ENCODE measurements at places on chromosomes 13 and 19. TPM values are rescaled to one million over a fixed set of nuclear protein-coding genes. Genes with fewer than 3 reads are reported as not detected.

DNA sequence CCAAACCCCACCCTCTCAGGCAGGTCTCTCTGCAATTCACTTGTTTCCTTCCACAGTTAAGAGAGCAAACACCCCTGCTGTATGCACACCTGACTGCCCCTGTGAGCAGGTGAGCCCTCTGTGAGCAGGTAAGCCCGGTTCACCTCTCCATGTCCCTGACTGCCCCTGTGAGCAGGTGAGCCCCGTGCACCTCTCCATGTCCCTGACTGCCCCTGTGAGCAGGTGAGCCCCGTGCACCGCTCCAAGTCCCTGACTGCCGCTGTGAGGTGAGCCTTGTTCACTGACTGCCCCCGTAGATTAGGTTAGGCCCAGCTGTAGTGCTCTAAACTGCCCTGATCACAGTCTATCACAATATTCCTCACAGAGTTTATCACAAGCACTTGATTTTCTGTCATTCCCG is 29.2 kb downstream of the TMTC4 start:
- no peak for DNase-seq

SIX5 gene
- total RNA-seq = 15.3 TPM

- peak; percentile 72 for DNase-seq
Observed at GRCh38 chr19:41373993-41374392, 2.3 kb upstream of the TMEM91 start.

DNA sequence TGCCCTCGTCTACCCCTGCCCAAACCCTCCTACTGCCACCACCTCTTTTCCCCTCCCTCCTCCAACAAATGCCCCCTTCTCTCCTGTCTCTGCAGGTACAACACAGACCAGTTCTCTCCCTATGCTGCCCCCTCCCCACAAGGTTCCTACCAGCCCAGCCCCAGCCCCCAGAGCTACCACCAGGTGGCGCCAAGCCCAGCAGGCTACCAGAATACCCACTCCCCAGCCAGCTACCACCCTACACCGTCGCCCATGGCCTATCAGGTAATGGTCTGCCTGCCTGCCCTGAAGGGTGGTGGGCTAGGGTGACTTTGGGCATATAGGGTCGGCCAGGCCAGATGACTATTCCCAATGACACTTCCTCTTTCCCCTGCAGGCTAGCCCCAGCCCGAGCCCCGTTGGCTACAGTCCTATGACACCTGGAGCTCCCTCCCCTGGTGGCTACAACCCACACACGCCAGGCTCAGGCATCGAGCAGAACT is 6.5 kb upstream of the TIMM50 start:
- DNase-seq = no peak

OVOL3 gene
- total RNA-seq = not detected

ZNF784 gene
- 4.7 TPM for total RNA-seq

ZNF578 gene
- 0.79 TPM for total RNA-seq

CRYL1 gene
- 10.9 TPM for total RNA-seq

CHST8 gene
- total RNA-seq = not detected

IGFL2 gene
- total RNA-seq = not detected

DCLK1 gene
- not detected for total RNA-seq

TJP3 gene
- not detected for total RNA-seq

ZNF737 gene
- total RNA-seq = 3.0 TPM

- DNase-seq = no peak
Observed at GRCh38 chr19:531753-532560, at the start of gene CDC34. Gene CDC34 (plus strand): TSS chr19:531760. CDS start chr19:531932, 172 bp downstream.

GRCh38 chr13:50672025-50672424 is 171.5 kb downstream of the DLEU7 start:
- DNase-seq = no peak

TUBA3C gene
- not detected for total RNA-seq

- peak; percentile 55 for DNase-seq
Observed at GRCh38 chr13:113489549-113490495, 689 bp downstream of the DCUN1D2 start.

- no peak for DNase-seq
Observed at GRCh38 chr13:49368688-49369087, 75.2 kb downstream of the CAB39L start.

N4BP2L1 gene
- total RNA-seq = 0.60 TPM

- DNase-seq = no peak
Observed at GRCh38 chr19:13640611-13641010, 123.7 kb upstream of the MRI1 start.

CYP2A6 gene
- not detected for total RNA-seq

DNA sequence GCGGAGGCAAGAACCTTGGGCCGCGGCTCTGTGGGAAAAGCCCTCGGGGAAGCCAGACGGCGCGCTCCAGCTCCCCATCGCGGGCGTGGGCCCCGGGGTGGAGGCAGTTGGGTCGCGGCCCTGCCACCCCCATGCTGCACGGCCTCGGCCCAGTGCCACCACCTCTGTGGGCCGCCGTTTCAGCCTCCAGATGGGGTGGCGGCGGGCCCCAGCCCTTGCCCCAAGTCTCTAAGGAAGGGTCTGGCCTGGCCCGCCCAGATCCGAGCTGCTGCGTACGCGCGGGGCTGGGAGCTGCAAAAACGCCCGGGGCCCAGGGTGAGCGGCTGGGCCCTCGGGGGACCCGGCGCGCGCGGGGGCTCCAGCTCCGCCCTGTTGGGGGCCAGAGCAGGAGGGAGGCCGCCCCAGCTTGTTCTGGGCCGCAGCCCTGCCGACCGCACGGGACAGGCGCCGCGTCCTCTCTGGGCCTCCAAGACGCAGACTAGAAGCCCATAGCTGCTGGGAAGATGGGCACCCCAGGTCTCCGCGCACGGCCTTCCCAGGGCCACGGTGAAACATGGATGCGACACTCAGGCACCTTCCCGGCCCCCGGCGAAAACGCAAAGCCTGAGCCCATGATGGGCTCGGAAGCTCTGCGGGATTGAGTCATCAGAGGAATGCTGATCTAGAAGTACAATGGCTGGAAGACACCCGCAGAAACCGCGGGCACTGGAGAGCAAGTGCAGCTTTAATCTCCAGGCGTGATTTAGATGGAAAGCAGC is 110.1 kb downstream of the KCTD15 start:
- no peak for DNase-seq

DNA sequence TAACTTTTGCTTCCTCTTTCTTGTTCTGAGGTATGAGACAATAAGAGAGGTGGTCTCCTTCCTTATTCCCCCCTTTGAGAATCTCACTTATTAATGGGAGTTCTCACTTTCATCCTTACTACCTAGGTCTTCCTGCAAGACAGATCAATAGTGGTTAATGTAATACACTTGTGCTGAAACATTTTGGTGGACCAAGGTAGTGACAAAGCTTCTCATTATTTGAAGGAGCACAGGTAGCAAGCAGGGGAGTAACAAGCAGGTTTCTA is 17.9 kb downstream of the ZNF700 start:
- DNase-seq = no peak

EDNRB gene
- total RNA-seq = not detected

GRCh38 chr13:47250146-47250545 is 353.3 kb upstream of the HTR2A start:
- DNase-seq = no peak

GRCh38 chr19:14107581-14108461 is 9.7 kb downstream of the PRKACA start:
- DNase-seq = no peak

SLC7A10 gene
- total RNA-seq = not detected

ZNF570 gene
- 4.6 TPM for total RNA-seq

GRCh38 chr19:20664901-20665781 is 3.8 kb upstream of the ZNF626 start:
- no peak for DNase-seq

DNA sequence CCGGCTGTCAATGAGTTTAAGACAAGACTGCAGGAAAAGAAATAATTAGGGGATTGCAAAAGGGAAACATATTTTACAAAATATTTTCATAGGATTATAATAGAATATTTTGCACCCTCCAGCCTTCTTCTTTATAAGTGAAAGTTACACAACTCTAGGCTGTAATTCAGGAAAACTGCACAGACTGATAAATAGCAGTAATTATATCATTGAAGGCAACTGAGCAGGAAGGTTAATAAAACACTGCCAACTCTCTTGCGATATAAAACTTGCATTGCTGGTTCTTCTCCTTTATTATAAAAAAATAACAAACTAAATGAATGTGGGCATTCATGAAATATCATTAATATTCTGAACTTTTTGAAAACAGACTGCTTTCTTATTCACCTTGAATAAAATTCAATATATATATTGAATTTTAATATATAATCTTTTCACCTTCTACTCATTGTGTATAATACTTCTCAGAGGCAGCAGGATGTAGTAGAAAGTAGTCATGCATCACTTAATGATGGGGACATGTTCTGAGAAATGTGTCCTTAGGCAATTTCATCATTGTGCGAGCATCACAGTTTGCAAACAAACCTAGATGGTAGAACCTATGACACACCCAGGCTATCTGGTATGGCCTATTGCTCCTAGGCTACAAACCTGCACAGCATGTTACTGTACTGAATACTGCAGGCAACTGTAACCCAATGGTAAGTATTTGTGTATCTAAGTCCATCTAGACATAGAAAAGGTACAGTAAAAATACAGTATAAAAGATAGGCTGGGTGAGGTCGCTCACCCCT is 24.9 kb upstream of the STARD13 start:
- DNase-seq = no peak

DNA sequence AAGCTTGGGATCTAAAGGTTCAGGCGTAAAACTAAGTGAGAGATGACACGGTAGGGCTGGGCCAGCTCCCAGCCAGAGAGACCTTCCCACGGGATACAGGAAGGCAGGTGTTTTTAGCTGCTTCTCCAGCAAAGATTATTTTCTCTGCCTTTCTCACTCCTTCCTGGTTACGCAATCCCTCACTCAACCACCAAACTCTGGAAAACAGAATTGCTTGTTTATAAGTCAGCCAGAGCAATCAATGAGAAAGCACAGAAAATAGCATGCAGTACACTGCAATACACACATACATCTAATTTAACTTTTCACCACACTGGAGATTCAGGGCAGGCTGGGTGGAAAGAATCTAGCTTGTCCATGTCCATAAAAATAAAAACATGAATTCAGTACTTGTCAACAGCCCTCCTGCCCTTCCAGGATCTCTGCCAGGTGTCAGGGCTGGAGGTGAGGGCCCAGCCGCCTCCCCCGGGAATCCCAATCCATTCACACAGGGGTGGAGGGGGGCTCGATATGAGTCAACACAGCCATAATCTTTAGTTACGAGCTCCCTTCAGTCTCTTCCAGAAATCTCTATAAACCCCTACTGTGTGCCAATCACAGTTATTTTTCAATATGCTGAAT is 12.2 kb downstream of the RHPN2 start:
- peak; percentile 28 for DNase-seq

DNA sequence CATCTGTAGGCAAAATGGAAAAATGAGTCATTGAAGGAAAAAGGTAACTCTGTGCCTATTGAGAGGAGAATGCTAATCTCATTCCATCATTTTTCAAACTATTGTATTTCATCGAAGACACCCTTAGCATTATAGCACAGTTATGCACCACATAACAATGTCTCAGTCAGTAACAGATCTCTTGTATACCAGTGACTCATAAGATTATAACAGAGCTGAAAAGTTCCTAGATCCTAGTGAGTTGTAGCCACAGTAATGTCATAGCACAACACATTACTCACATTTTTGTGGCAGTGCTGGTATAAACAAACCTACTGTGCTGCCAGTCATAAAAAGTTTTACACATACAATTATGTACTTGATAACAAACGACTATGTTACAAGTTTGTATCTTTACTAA is 1077.6 kb downstream of the DIAPH3 start:
- no peak for DNase-seq

DNA sequence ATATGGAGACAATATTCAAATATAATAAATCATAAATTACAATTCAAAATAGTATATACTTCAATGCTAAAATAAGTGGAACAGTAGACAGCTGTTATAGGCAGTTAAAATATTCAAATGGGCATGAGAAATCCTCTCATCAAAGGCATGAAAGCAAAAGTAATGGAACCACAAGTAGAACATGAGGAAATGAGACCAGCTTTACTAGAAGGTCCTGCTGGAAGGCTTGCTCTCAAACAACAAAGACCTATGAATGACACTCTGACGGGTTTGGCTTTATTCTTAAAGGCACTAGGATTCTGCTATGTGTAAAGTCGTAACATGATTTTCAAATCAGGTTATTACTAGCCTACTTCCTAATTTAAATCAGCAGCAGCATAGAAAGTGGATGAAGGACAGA is 148.1 kb downstream of the VWA8 start:
- no peak for DNase-seq

C19orf85 gene
- not detected for total RNA-seq

CD209 gene
- not detected for total RNA-seq

- DNase-seq = no peak
Observed at GRCh38 chr13:102947745-102948405, 102.0 kb downstream of the ERCC5 start.

DNA sequence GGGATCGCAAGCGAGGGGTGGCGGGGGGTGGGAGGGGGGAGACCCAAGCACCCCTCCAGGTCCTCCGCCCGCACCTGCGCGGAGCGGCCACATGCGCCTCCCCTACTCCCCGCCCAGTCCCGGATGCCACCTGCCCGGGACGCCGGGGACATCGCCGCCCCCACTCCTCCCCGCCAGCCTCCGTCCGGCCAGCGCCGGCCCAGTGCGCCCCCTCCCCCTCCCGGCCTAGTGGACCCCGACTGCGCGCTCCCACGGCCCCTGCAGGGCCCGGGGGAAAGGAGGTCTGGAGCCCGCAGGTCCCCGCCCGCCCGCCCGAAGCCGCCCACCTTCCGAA is 263 bp downstream of the RHPN2 start:
- DNase-seq = no peak

DNA sequence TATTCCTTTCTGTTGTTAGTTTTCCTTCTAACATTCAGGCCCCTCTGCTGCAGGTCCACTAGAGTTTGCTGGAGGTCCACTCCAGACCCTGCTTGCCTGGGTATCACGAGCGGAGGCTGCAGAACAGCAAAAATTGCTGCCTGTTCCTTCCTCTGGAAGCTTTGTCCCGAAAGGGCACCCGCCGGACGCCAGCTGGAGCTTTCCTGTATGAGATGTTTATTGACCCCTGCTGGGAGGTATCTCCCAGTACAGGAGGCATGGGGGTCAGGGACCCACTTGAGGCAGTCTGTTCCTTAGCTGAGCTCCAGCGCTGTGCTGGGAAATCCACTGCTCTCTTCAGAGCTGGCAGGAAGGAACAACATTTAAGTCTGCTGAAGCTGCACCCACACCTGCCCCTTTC is 259.1 kb downstream of the SLC7A1 start:
- no peak for DNase-seq

ICAM5 gene
- 32.4 TPM for total RNA-seq

DNA sequence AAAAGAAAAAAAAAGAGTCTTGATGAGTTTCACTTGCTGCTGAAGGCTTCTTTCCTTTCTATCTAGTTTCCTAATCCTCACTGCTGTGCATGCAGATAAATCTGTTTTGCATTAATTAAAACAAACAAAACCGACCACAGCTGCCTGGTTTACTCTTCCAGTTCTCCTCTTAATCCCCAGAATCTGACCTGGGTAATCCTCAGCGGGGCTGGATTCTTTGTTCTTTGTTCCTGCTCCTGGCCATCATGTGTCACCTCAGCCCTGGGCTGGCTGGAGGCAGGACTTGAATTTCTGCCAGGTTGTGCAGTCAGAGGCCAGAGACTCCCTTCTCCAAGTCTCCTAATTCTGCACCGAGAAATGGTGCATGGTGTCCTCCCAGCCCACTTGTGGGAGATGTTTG is 52.2 kb upstream of the CYP4F8 start:
- DNase-seq = peak; percentile 16

MEDAG gene
- not detected for total RNA-seq

All from HFFc6 (cell line).